ENCODE measurements at places on chromosomes 7 and 10.

- peak; percentile 32 for DNase-seq
Observed at GRCh38 chr10:87861566-87861952, 1.8 kb downstream of the KLLN start.

- no peak for DNase-seq
Observed at GRCh38 chr10:47300429-47300931, 483 bp downstream of the GDF10 start.

- no peak for DNase-seq
Observed at GRCh38 chr7:132828502-132828901, 252.2 kb upstream of the PLXNA4 start.

DNA sequence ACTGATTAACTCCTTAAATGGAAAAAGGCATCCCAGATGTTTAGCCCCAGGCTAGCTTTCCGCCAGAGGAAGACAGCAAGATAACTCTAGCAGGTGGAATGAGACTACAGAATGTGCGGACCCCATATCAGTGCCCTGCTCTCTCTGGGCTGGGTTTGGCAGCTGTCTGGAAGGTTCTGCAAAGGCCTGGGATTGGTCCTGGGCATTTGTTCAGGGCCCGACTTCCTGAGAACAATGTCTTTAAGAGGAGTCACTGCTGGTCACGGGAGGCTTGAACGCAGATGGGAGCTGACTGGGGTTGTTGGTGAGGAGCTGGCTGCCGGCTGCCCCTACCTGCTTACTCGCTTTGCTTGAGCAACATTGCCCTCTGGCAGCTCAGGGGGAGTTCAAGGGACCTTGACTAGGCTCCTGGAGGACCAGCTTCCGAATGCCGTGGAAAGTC lies 130.6 kb upstream of the BTBD16 start:
- DNase-seq: no peak

DNA sequence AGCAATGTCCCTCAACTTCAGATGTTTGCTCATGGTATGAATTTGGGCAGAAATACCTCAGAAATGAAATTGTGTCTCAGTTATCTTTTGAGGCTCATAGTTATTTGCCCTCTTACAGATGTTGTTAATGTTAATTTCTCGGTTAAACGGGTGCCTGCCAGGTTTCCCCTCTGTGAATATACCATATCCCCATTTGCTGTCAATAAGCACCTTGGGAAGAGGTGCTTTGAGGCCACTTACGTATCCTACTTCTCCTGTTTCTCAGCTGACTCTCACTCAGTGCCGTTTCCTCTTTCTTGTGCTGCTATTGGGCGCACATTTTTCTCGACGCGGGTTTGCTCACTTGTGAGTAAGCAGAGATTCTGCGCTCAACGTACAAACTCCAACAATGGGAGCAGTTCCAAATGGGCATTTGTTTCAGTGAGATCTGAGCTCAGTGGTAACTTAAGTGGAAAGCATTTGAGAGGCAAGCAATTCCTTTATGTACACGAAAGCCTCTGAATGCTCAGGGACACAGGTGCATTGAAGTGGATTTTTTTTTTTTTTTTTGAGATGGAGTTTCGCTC lies 34.8 kb upstream of the JAKMIP3 start:
- no peak for DNase-seq

DNA sequence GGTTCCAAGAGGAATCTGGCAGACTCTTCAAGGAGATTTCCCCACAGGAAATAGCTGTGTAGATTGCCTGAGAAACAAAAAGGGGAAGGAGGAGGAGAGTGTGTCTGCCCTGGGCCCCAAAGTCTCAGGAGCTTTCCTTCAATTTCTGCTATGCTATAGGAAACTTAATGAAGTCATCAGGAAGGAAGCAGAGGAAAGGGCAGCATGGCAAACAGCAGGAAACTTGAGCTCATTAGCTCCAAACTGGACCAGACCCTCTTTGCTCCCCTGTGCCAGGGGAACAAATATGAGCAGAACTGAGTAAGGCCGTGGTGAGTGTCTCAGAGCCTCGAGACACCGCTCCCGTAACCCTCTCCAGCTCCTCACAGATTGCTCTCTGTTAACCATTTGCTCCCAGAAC lies 4.8 kb upstream of the KCNIP2 start:
- peak; percentile 27 for DNase-seq

- DNase-seq: no peak
Observed at GRCh38 chr7:39623732-39624441, 515 bp downstream of the RALA start.

GRCh38 chr10:103127241-103127640 lies 65.8 kb downstream of the NT5C2 start:
- DNase-seq: no peak

GRCh38 chr10:129085811-129086210 lies 381.2 kb upstream of the MGMT start:
- no peak for DNase-seq

Measured in skin of body (tissue), 3 donors.